Activated CD8-positive, alpha-beta T cell treated with anti-CD3 and anti-CD28 coated beads for 36 hours (primary cell): ENCODE measurements at places on chromosomes 5 and 9. TPM values are rescaled to one million over a fixed set of nuclear protein-coding genes. Genes with fewer than 3 reads are reported as not detected.
A peak's percentile ranks its signal among the peaks of the same experiment; 100 is the strongest.

Gene CXCL14
- total RNA-seq = not detected

GRCh38 chr9:120080849-120081248 lies 499.1 kb downstream of the CDK5RAP2 start:
- no peak for DNase-seq

DNA sequence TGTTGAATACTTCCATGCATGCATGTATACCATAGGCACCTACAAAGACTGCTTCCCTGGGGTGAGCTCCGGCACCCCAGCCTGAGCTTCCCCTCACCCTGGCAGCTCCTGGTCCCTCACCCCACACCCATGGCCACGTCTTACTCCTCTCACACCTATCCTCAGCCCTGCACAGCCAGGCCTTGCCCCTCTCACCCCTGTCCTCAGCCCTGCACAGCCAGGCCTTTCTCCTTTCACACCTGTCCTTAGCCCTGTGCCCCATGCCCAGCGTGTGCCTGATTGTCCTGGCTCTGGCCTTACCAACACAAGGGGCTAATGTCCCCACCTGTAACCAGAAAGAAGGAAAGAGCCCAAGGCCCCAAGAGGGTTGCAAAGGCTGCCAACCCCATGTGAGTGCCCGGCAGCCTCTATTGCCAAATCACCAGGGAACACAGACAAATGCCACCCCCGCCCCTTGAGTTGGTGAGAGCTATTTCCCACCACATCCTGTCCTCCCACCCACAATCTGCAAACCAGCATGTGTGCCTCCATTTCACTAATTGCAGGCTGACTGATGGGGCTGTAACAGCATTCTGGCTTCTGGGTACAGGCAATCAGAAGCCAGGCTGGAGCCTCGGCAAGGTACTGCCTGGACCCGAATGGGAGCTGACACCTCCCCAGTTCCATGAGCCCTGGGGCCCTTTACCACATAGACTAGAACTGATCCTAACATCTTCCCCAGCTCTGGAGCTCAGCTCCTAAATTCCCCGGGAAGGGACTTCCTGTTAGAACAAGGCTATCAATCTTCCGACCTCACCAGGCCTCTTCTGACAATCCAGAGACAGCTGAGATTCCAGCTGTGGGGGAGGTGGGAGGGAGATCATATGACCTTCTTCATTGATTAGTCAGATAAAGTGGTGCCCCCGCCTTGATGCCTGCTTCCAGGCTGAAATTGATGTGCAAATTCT lies 78.2 kb downstream of the FAM114A2 start:
- DNase-seq = peak; percentile 76

DNA sequence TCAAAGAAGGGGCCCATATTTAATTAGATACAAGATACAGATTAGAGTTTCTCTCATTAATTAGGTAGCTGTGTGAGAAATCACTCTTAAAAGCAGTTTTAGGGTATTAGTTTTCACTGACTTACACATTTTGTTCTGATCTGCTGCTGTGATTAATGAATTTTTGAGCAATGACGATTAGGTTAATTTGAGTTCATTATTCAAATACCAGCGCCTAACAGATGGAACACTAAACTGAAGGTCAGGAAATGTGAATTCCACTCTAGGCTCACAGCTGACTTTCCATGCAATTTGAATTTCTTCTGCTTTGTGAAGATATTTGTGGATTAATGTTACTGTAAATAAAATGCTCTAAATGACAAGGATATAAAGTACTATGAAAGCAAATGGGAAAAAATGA lies 380.6 kb downstream of the ADGRV1 start:
- DNase-seq = no peak

- DNase-seq = no peak
Measured at GRCh38 chr5:93340881-93341280, 240.1 kb downstream of the NR2F1-AS1 start.

GRCh38 chr5:96256795-96257470 lies 176.1 kb downstream of the PCSK1 start:
- DNase-seq = peak; percentile 7

GRCh38 chr9:89883401-89884341 lies 278.9 kb downstream of the GADD45G start:
- DNase-seq = no peak

- no peak for DNase-seq
Measured at GRCh38 chr9:111966124-111966723, 69.6 kb downstream of the UGCG start.

DNA sequence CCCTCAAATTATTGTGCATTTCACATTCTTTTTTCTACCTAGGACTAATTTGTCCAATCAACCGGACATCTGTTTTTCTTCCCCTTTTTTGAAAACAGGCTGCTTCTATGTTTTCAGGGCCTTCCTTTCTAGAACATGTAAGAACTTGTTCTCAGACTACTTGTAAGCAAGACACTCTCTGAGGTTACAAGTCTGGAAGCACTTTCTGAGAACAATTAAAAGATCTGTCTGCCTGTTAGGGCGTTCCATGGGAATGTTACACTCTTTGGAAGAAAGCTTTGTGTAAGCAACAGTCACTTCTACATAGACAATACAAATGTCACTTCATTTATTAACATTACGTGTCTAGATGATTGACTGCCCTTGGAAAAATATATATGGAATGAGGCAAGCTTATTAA lies 50.9 kb upstream of the HSPB3 start:
- DNase-seq = no peak

Gene CTXN3
- total RNA-seq = not detected

GRCh38 chr5:32400401-32400800 lies 44.1 kb downstream of the ZFR start:
- DNase-seq = no peak

DNA sequence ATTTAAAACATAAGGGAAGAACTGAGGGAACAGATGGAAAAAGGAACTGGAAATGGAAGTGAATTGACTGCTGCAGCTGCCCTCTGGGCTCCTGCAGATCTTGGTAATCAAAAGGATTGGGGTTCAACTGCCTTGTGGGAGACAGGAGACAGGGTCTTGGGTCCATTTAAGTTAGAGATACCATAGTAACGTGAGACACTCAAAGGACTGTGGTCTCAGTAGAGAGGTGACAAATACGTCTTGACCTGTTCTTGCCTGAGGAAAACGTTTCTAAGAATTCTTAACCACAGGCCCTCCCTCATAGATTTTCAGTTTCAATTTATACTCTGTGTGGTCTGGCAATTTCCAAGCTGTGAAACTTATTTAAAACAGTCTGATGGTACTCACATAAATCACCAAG lies 100.8 kb upstream of the DHFR start:
- peak; percentile 41 for DNase-seq

- DNase-seq = no peak
Measured at GRCh38 chr9:121725008-121725775, 73.8 kb downstream of the DAB2IP start.

GRCh38 chr5:127959152-127959764 lies 124.3 kb upstream of the SLC12A2 start:
- DNase-seq = peak; percentile 35

DNA sequence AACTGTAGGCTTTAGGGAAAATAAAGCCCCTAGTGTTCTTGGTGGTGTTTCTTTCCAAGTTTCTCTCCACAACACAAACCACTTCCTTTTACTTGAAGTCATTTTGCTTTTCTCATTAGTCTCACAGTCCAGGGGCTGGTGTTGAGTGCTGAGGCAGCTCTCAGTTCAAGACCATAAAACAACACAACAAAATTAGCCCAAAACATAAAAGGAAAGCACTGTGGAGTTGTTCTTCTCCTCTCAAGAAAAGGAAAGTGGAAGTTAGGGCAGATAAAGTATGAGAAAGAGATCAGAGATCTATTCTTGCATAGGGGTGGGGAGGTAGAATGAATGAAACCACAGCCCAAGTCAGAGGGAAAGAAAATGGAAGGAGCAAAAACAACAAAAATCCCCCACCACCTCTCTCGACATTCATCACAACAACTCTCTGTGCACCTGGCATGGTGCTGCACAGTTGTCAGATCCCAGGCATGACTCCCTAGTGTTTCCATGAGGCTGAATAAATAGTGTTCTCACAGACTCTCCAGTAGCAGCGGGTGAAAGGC lies 569.9 kb downstream of the RAB3C start:
- DNase-seq = peak; percentile 14

GRCh38 chr9:113817171-113817570 lies 58.9 kb upstream of the ZNF618 start:
- DNase-seq = no peak

DNA sequence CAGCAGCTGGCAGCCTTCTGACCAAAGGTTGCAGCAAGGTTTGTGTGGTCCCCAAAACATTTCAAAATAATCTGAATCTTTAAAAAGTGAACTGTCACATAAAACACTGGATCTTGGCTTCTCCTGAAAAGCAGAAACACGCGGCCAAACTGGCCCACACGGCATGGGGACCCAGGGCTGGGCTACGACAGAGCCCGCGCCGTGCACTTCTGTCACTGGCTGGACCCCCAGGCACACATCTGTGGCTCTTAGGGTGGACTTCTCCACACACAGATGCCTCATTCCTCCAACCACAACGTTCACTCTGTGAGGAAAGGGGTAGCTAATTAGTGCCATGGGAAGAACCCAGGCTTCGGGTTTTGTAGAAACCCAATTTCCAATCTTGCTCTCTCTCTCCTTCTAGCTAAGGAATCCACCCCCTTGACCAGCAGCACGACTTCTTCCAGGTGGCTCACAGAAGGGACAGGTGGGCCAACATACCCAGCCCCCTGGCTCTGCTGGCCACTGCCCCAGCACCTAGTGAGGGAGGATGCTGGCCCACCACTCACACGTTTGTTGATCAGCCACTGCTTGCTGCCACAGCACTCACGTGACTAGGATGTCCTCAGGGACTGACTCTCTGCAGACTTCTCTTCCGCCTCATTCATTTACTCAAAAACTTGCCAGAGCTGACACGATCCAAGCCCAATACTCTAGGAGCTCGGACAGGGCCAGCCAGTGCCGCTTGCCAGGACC lies 17.9 kb downstream of the LMAN2 start:
- no peak for DNase-seq

DNA sequence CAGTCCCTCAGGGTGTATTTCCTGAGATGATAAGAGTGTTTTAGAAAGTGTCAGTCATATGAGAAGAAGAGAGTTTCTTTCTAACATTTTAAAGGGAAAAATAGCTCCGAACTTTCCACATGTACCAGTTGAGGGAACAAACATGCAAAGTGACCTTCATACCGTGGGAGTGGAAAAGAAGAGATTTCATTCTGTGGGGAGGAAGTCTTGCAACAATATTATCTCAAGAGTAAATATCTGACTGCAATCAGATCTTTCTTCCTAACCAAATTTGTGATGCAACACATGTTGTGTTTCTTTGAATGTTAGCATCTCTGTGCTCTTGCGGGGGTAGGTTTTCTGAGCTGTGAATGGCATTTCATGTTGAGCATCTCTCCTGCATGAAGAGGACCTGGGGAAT lies 30.6 kb downstream of the ANKRD55 start:
- no peak for DNase-seq

DNA sequence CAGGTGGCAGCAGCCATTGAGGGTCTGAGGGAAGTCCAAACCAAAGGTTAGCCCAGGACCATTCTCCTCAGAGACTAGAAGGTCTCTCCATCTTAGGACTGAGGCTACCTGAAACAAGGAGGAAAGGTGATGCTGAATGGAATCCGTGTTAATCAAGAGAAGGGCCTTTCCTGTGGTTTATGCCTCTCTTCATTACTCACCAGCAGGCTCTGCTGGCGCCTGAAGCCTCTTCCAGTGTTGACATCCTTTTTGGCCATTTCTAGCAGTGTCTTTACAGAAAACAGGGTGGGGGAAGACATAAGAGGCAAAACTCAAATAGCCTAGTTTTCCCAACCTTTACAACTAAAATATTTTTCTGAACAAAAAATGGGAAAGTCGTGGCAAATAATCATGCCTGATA lies 98.0 kb downstream of the ENC1 start:
- no peak for DNase-seq

Gene PCDHGA7
- total RNA-seq = not detected
